Activated T-helper 1 cell treated with anti-CD3 and anti-CD28 coated beads, Interleukin-2, amount 50 U/mL, for 16 hours (primary cell): ENCODE measurements at places on chromosomes 3 and 15.

GRCh38 chr15:75022783-75023180, 608 bp upstream of the PPCDC start:
- no peak for DNase-seq

DNA sequence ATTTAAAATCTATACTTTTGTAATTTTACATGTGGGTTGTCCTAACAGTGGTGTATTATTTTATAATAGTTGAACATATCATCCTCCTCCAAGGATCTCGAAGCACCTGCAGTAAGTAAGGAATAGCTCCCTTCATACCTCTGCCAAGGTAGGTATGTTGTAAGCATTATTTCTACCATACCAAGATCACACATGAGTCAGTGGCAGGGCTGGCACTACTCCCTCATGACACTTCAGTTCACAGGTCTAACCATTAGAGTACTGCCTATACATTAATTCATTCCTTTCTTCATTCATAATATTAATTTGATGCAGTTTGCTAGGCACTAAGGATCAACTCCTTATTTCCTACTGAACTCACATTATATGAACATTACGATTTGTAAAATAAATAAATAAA, 11.9 kb upstream of the LEKR1 start:
- DNase-seq: no peak

GRCh38 chr15:63931556-63931955, 97.8 kb upstream of the HERC1 start:
- no peak for DNase-seq

DNA sequence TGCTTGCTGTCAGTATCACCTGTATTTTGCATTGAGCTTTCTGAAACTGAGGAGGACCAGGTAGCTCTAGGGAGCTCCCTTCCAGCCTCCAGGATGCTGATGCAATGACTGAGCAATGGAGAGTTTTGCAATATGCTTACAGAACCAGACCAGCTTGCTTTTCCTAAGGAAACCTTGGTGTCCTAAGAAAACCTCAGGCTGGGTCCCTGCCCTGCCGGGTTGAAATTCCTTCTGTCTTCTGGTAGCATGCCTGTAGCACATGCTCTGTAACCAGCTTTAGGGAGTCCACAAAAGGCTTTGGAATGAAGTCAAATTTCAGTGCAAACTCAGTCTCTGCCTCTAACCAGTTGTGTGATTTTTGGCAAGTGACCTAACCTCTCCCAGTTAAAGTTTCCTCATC, 65.8 kb upstream of the GSK3B start:
- DNase-seq: no peak

- no peak for DNase-seq
Measured at GRCh38 chr15:68556139-68556990, 22.4 kb upstream of the CORO2B start.

- no peak for DNase-seq
Measured at GRCh38 chr3:144105542-144105941, 133.9 kb downstream of the DIPK2A start.
